ENCODE measurements at places on chromosomes 2 and 18. TPM values are rescaled to one million over a fixed set of nuclear protein-coding genes. Genes with fewer than 3 reads are reported as not detected.

Gene IGFBP2
- total RNA-seq, result 336 TPM

- DNase-seq, result no peak
Observed at GRCh38 chr2:236219411-236219810, 44.8 kb downstream of the ASB18 start.

- peak; percentile 26 for DNase-seq
Observed at GRCh38 chr18:11411048-11411447, 198.3 kb upstream of the SLC35G4 start.

- no peak for DNase-seq
Observed at GRCh38 chr2:148106331-148106730, 85.4 kb downstream of the MBD5 start.

GRCh38 chr2:1742301-1742680 lies 2.0 kb downstream of the PXDN start:
- no peak for DNase-seq

DNA sequence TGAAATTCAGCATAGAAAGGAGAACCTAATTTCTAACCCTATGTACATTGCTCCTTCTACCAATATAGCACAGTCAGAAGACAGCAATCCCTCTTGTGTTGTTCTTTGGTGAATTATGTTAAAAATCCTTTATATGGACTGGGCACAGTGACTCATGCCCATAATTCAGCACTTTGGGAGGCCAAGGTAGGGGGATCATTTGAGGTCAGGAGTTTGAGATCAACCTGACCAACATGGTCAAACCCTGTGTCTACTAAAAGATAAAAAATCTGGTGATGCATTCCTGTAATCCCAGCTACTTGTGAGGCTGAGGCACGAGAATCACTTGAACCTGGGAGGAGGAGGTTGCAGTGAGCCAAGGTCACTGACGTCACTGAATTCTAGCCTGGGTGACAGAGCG lies 195.6 kb downstream of the TMX3 start:
- DNase-seq, result no peak

GRCh38 chr18:36580874-36581750 lies 247.7 kb downstream of the TPGS2 start:
- no peak for DNase-seq

GRCh38 chr2:36168115-36168514 lies 187.5 kb upstream of the CRIM1 start:
- no peak for DNase-seq

DNA sequence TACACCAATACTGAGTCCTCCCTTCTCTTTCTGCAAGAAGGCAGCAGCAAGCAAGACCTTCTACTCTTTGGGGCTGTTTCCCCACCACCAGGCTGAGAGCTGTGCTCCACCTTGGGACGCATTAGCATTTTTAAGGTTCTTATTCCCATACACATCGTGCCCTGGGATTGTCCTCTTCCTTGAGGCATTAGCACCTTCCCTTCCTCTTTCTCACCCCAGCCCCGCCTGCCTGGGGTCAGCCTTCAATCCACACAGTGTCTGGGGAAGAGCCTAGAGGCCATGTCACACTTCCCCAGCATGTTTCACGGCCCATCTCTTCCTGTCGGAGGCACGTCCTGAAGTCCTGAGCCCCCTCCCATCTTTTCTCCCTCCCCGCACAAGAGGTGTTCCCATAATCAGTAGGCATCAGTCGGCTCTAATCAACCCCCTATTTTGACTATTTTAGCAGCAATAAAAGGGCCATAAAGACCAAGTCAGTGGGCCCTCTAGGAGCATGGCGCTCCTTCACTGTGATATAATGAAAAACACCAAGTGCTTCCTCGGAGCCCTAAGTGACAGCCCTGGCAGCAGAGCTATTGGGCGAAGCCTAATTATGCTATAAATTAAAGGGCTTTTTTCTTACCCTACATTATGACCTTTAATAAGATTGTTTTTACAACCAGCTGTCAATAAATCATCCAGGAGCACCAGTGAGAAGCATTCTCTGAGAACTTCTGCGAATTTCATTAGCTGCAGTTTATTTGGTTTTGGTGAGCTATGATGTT lies 55.0 kb upstream of the PKDCC start:
- no peak for DNase-seq

DNA sequence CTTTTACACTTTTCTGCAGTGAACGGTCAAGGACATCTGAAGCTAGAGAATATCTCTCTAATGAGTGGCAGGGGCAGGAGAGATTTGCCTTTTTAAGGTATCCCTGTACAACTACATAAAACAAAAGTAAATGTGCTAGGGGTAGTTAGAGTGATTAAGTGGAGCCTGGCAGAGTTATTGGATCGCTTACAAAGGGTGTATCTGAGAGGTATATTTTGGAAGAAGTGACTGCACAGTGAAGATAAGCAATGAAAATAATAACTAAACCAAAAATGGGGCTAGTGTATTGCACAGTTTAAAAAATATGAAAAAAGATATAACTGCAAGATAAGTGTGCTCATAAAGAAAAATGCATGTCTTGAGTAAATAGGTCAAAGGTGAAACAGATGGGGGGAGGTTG lies 193.5 kb upstream of the EPC2 start:
- DNase-seq, result no peak

GRCh38 chr2:37100054-37100453 lies 15.7 kb downstream of the GPATCH11 start:
- no peak for DNase-seq

Gene CCDC150
- 2.4 TPM for total RNA-seq

Gene SCN9A
- 11.1 TPM for total RNA-seq

Gene EVA1A
- 9.7 TPM for total RNA-seq

Gene MATN3
- total RNA-seq, result 0.41 TPM

GRCh38 chr18:9734189-9734588 lies 26.1 kb downstream of the RAB31 start:
- no peak for DNase-seq

Gene RETREG2
- total RNA-seq, result 35.0 TPM

- DNase-seq, result no peak
Observed at GRCh38 chr2:219662566-219662965, 35.1 kb downstream of the SLC4A3 start.

Gene M1AP
- total RNA-seq, result 4.6 TPM

DNA sequence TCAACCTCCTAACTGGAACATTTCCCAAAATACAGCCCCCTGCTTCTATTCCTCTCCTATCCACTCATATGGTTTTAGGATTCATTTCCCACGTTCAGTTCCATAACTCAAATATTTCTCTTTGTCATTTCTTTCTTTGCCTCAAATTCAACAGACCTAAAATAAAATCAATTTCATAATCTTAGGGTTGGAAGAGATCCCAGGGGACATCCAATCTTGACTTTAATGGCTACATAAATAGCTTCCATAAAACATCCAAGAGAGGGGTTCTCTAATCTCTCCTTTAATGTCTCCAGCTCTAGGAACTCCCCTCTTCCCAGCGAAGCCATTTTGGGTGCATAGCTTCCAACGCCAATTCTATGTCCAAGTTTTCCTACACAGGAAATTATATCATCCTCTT lies 33.8 kb downstream of the RBKS start:
- DNase-seq, result no peak

Gene CENPA
- 3.1 TPM for total RNA-seq

Gene GRHL1
- 50.3 TPM for total RNA-seq

Gene NYAP2
- total RNA-seq, result 0.10 TPM

DNA sequence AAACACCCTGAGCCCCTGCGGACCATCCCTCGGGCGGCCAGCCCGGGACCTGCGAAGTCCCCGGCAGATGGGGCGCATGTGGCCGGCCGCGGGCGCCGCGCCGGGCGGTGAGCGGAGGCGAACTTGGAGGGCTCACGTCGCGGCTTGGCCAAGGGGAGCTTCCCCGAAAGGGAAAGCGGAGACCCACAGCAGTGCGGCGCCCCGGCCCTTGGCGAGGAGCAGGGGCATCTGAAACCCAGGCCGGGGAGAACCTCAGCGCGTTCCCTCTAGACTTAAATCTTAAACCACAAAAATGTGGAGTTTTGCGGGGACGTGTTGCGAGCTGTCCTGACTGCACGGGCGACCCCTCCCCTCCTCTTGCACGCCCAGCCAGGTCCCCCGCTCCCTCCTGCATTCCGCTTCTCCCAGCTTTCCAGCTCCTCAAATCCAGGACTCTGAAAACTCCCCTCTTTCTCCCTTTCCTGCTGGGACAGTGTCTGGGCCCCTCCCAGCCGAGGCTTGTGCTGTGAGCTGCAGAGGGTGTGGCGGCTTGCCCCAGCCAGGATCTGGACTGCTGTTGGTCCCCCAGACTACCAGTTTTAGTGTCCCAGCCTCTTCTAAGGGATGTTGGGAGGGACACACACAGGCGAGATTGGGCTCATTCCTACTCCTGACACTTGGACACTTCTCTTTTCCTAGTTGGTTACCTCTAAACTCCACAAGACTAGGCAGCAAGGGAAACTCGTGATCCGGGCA lies 1.3 kb downstream of the FMNL2 start:
- DNase-seq, result peak; percentile 71

DNA sequence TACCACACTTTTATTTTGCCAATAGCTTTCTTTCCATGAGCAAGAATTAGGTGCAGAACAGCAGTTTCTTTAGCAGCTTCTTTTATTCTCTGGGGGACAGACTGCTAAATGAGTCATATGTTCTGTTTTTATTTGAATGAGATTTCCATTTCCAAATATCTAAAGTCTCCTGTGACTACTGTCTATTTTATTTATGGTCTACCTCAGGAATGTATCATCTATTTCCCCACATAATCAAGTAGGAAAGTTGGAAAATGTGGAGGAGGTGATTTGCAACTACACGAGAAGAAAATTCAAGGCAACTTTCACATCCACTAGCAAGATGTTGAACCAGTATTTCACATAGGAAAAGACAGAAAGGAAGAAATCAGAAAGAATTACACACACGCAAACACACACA lies 139.9 kb upstream of the MEX3C start:
- no peak for DNase-seq

DNA sequence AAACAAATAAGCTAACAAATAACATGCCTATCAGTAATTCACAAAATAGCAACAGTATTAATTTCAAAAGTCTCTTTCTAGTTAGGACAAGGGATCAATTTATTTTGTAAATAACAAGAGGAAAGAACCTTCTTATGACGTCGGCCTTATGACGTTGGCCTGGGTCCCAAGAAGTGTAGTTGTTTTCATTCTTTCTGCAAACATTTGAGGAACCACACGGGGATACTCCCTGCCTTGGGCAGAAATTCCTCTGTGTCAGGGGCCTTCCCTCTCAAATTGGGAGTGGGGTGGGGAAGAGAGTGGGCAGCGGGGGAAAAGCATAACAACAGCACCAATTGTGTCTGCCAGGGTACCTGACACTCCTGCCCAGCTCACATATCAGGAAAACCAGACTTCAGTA lies 1.3 kb downstream of the CCDC68 start:
- DNase-seq, result peak; percentile 25

DNA sequence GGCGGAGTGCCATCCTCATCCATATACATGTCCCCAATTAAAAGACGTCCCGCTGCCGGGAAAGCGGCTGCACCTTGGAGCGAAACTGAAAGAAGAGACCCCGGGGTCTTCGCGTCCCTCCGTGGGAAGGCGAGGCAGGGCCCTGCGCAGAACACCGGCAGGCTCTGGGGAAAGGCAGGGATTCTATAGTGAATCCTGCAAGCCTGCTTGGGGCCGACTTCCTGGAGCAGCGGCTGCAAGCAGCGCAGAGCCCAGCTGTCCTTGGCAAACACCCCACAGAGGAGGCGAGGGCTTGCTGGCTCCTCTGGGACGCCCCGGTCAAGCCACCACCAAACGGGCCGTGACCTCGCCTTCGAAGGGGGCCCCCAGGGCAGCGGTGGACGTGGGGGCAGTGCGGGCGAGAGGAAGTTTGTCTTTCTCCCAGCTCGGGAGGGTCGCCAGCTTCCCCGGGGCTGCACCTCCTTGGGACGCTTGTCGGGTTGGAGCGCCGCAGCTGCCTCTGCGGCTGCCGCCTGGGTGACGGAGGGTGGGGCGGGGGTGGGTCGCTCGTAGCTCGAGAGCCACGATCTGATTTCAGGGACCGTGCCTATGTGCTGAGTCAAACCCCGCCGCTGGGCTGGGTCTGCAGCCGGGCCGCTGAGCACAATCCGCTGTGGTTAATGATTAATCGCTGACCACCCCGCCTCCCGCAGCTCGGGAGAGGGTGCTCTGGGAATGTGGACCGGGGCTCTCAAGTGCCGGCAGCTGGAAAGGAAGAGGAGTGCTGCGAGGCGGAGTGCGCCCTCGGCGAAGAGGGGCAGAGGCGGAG lies 486 bp upstream of the GPR39 start:
- peak; percentile 84 for DNase-seq

- DNase-seq, result no peak
Observed at GRCh38 chr2:148103946-148104345, 83.1 kb downstream of the MBD5 start.

Gene PRKAG3
- 19.7 TPM for total RNA-seq

Gene SPATA3
- total RNA-seq, result not detected

Gene CHPF
- 121 TPM for total RNA-seq

Gene MAPRE3
- 4.0 TPM for total RNA-seq

DNA sequence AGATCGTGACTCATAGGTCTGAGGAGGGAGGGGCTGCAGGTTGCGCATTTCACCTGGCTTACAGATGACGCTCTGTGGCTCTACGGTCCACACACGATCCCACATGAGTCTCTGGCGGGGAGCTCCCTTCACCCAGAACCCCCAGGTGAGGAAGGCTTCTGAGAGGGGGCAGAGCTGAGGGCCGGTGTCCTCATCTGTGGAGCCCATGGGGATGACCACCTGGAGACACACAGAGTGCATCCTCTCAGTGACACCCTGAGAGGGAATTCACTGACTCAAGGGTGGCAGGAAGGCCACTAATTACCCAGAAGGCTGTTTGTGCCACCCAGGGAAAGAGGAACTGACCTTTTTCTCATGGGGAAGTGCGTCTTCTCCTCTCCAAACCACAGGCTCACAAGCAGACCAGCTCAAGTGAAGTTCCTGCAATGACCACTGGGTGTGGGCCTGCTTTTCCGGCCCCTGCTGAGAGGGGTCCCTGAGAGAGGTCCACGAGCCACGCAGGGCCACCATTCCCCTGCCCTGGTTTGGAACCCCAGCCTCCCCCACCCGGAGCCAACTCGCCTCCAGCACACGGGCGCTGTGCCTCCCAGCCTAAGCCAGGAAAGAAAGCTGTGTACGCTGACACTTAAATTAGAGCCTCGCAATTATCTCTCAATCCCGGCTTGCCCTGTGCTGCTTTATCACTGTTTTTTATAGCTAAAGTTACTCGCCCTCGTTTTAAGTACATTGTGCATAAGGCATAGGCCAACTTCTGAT lies 114.1 kb downstream of the BCL11A start:
- peak; percentile 34 for DNase-seq

Gene LCT
- not detected for total RNA-seq

DNA sequence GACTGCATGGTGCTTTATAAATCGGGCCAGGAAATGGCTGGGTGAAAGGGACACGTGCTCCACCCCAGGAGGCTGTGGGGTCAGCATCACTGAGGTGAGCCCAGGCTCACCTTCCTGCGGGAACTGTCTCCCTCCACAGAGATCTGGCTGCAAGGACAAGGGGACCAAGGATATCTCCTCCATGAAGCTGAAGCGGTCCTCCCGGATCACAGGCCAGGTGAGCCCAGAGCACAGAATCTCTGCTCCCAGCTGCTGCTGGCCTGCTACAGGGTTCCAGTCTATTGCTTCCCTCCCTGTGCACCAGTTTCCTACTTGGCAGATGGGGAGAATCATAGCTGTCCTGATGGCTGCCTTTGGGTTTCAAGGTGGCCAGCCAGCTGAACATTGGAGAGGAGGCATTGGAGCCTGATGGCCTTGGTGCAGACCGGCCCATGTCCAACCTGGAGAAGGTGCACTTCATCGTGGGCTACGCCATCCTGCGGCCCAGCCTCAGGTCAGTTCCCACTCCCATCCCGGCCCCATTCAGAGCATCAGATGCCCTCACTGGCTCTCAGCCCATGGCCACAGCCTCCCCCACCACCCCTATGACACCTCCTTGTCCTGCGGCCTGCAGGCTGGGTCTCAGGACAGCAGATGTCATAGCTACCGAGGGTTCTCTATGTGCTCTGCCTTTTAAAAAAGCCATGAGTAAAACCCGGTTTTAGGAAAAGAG lies 33.7 kb upstream of the GPR17 start:
- DNase-seq, result no peak
